Activated T-cell treated with anti-CD3 and anti-CD28 coated beads, Interleukin-2, amount 50 U/mL, for 72 hours (primary cell): ENCODE measurements at places on chromosomes 5 and 9. TPM values are rescaled to one million over a fixed set of nuclear protein-coding genes. Genes with fewer than 3 reads are reported as not detected.

The SHC3 gene
- total RNA-seq = not detected

The LTC4S gene
- 1.5 TPM for total RNA-seq

The TRIM7 gene
- 2.9 TPM for total RNA-seq

The CA9 gene
- total RNA-seq = 1.6 TPM

The TEX48 gene
- 1.7 TPM for total RNA-seq

The PCDHB10 gene
- total RNA-seq = not detected

DNA sequence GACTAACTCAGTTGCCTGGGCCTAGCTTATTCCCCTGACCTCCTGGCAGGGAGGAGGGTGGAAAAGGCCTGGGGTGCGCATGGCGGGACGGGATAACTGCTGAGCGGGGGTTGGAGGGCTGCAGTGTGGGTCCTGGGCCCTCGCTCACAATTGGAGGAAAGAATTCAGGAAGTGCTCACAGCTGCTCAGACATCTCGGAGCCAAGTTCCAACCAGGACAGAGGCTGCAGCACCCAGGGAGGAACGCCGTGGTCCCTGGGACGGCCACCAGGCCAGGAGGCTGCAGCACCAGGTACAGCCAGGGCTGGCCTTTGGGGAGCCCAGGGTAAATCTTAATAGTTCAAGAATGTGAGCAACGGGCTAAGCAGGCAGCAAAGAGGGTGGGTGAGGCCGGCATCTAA is at the start of gene SPAAR:
SPAAR (plus strand) TSS at position 217 of the 400 bp plus-strand sequence. CDS start 974 bp downstream, outside the sequence.
- H3K4me3 ChIP-seq = no peak within 1 kb of the TSS
- H3K4me1 ChIP-seq = peaks cover 38% of the 10 kb centered on the region
- H3K36me3 ChIP-seq = no peaks in the 10 kb centered on the region
- no peak for DNase-seq

- H3K4me3 ChIP-seq = no peak overlapping the region
- no peak overlapping the region for H3K27ac ChIP-seq
- peaks cover 8% of the 10 kb centered on the region for H3K4me1 ChIP-seq
- H3K27me3 ChIP-seq = peaks cover 13% of the 10 kb centered on the region
Measured at GRCh38 chr5:178668579-178668978, 41.7 kb upstream of the CLK4 start.

GRCh38 chr9:91418215-91418610 is 5.4 kb downstream of the NFIL3 start:
- H3K4me1 ChIP-seq = peaks cover 73% of the 10 kb centered on the region
- H3K36me3 ChIP-seq = peaks cover 37% of the 10 kb centered on the region
- H3K27me3 ChIP-seq = no peaks in the 10 kb centered on the region
- H3K27ac ChIP-seq = peak overlapping the region; percentile 99
- peak overlapping the region; percentile 98 for H3K4me3 ChIP-seq

- peak overlapping the region; percentile 34 for H3K4me3 ChIP-seq
- H3K36me3 ChIP-seq = no peaks in the 10 kb centered on the region
- peaks cover 38% of the 10 kb centered on the region for H3K27me3 ChIP-seq
- peak; percentile 19 for DNase-seq
- H3K4me1 ChIP-seq = peaks cover 11% of the 10 kb centered on the region
- H3K27ac ChIP-seq = no peak overlapping the region
Measured at GRCh38 chr9:21381448-21382339, 3.5 kb downstream of the IFNA2 start.

- DNase-seq = peak; percentile 61
- H3K36me3 ChIP-seq = peaks cover 2% of the 10 kb centered on the region
- peak overlapping the region; percentile 90 for H3K27ac ChIP-seq
- H3K4me1 ChIP-seq = peaks cover 58% of the 10 kb centered on the region
- peak overlapping the region; percentile 88 for H3K4me3 ChIP-seq
- no peaks in the 10 kb centered on the region for H3K27me3 ChIP-seq
Measured at GRCh38 chr9:36486933-36487481, 85.7 kb upstream of the MELK start.

GRCh38 chr9:127424676-127424999 is 456 bp downstream of the ZNF79 start:
- peaks cover 58% of the 10 kb centered on the region for H3K4me1 ChIP-seq
- H3K36me3 ChIP-seq = peaks cover 5% of the 10 kb centered on the region
- peak overlapping the region; percentile 98 for H3K4me3 ChIP-seq
- peak overlapping the region; percentile 93 for H3K27ac ChIP-seq
- DNase-seq = peak; percentile 46

- DNase-seq = no peak
- no peak overlapping the region for H3K27ac ChIP-seq
- H3K27me3 ChIP-seq = no peaks in the 10 kb centered on the region
- no peaks in the 10 kb centered on the region for H3K36me3 ChIP-seq
- no peaks in the 10 kb centered on the region for H3K4me1 ChIP-seq
- no peak overlapping the region for H3K4me3 ChIP-seq
Measured at GRCh38 chr9:10235376-10235775, 377.4 kb downstream of the PTPRD start.

GRCh38 chr9:122780026-122780425 is 8.7 kb upstream of the OR5C1 start:
- H3K27ac ChIP-seq = no peak overlapping the region
- no peaks in the 10 kb centered on the region for H3K4me1 ChIP-seq
- no peaks in the 10 kb centered on the region for H3K36me3 ChIP-seq
- no peak overlapping the region for H3K4me3 ChIP-seq
- no peak for DNase-seq

GRCh38 chr9:87406543-87407166 is 91.0 kb upstream of the DAPK1 start:
- DNase-seq = no peak
- no peak overlapping the region for H3K4me3 ChIP-seq
- H3K4me1 ChIP-seq = no peaks in the 10 kb centered on the region
- H3K27ac ChIP-seq = no peak overlapping the region

DNA sequence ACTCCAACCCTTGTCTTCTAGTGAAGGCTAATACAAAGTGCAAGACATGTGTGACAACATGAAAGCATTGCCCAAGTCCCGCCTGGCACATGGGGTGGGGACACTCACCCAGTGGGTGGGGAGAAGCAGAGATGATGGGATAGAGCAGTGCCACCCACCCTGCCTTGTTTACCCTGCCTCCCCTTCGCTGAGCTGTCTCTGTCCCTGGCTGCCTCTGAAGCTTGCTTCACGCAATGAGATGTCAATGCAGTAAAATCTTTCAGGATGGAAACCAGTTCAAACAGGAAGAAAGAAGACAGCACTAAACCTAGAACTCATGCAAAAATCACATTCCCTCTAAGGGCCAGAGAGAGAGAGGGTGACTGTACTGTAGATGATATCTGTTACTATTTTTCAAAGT is 148.0 kb downstream of the INSYN2B start:
- no peaks in the 10 kb centered on the region for H3K27me3 ChIP-seq
- H3K4me3 ChIP-seq = no peak overlapping the region
- peak overlapping the region; percentile 67 for H3K27ac ChIP-seq
- DNase-seq = no peak

DNA sequence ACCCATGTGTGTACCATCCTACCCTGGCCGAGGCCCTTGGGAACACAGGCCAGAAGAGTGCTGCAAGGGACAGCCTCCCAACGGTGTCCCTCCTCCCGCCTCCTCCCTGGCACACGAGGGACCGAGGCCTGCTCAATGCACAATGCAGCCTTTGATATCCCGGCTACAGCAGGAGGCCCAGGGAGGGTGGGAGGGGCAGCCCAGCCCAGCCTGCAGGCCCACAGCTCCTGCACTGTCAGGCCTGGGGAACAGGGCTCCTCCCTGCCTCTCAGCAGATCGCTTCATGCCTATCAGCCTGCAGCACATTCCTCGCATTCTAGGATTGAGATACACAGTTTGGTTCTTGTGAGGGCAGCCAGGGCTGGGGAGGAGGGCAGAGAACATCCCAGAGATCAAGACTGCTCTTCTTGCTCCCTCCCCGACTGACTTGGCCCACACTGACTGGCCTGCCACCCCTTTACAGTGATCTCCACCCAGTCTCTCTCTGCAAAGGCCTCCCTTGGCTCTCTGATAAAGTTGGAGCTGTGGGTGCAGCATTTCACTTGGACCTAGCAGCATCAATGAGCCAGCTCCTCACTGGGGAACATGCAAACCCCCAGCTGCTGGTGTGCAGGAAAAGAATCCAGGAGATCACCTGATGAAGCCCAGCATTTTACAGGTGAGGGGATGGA is at the start of gene SH3TC2:
SH3TC2 (minus strand) TSS at position 46 of the 671 bp plus-strand sequence; CDS start at position 6, 40 bp downstream.
- H3K36me3 ChIP-seq = no peaks in the 10 kb centered on the region
- H3K4me1 ChIP-seq = no peaks in the 10 kb centered on the region
- no peak for DNase-seq
- H3K4me3 ChIP-seq = no peak within 1 kb of the TSS
- no peak within 1 kb of the TSS for H3K27ac ChIP-seq

DNA sequence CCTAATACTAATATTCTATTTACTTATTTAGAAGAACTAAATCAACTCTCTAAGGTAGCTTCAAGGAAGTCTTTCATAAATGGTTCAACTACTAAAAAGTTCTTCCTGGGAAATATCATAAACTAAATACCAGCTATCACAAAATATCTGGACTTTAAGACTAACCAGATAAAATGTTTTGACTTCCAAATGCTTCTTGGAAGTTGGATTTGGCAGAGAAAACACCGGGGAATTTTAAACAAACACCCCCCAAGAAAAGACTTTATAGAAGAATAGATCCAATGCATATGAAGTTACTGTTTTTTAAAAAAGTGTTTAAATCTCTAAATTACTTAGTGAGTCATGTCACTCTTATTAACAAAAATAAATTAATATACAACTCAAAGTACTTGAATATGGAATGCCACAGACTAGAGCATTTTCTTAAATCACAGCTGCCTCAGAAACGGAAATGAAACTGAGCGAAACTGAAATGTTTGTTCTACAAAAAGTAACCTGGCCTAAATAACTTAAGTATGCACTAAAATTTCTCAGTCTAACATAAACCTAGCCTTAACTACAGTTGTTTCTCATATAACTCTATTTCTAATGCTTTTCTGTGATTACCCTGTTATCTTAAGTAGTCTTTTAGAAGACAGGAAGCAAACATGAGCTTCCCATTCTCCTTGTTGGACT is 6.8 kb downstream of the ABCA1 start:
- DNase-seq = no peak
- H3K27me3 ChIP-seq = peaks cover 12% of the 10 kb centered on the region
- H3K36me3 ChIP-seq = peaks cover 1% of the 10 kb centered on the region
- no peak overlapping the region for H3K4me3 ChIP-seq

DNA sequence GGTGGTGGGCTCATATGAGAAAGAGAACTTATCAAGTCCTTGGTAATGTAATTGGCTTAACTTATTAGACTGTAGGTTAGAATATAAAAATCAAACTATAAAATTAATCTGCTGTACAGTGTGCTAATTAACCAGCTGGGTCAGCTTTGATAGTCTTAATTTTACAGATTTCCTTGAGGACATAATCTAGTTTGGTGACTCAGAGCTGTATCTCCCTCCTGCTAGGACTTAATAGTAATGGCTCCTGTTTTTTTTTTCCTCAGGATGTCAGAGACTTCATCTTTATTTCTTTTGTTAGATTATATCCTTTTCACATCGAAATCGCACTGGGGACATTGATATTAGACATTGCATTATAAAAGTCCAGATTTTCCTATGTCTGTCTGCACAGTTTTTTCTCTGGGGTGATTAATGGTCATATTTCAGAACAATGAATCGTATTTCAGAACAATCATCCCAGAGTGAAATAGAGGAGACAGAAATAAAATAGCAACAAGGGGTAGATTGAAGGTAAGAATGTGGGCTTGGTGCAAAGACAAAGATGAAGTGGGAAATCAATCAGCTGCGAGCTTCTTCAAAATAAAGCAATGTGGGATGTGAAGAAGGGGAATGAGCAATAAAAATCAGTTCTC is 346.4 kb upstream of the RIOK2 start:
- no peak overlapping the region for H3K4me3 ChIP-seq
- no peaks in the 10 kb centered on the region for H3K36me3 ChIP-seq
- no peaks in the 10 kb centered on the region for H3K27me3 ChIP-seq
- H3K4me1 ChIP-seq = no peaks in the 10 kb centered on the region
- DNase-seq = no peak

GRCh38 chr5:134526483-134527155 is 1.1 kb downstream of the JADE2 start:
- peak; percentile 81 for DNase-seq
- no peak overlapping the region for H3K27ac ChIP-seq
- H3K36me3 ChIP-seq = peaks cover 5% of the 10 kb centered on the region
- H3K27me3 ChIP-seq = peaks cover 9% of the 10 kb centered on the region

GRCh38 chr9:78300209-78300608 is 3.3 kb downstream of the PSAT1 start:
- no peaks in the 10 kb centered on the region for H3K27me3 ChIP-seq
- H3K4me1 ChIP-seq = peaks cover 44% of the 10 kb centered on the region
- no peak for DNase-seq
- no peak overlapping the region for H3K27ac ChIP-seq

DNA sequence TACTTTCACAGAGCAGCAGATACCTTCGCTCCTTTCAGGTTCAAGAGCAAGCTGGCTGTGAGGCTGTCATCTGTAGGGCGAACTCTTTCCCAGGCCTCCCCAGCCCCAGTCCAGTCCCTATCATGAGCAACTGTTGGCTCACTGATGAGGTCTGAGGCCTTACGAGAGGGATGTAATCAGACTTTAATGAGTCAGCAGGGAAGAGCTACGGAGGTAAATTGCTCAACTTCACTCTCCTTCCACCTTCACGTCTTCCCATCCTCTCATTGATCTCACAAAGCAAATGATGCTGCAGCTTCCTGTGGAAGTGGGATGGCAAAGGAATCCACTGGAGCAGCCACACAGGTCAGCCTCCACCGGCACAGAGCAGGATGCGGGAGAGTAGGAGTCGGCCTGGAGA is 130.7 kb upstream of the TBCA start:
- peaks cover 4% of the 10 kb centered on the region for H3K27me3 ChIP-seq
- no peaks in the 10 kb centered on the region for H3K36me3 ChIP-seq
- no peak for DNase-seq
- no peaks in the 10 kb centered on the region for H3K4me1 ChIP-seq
- no peak overlapping the region for H3K4me3 ChIP-seq

DNA sequence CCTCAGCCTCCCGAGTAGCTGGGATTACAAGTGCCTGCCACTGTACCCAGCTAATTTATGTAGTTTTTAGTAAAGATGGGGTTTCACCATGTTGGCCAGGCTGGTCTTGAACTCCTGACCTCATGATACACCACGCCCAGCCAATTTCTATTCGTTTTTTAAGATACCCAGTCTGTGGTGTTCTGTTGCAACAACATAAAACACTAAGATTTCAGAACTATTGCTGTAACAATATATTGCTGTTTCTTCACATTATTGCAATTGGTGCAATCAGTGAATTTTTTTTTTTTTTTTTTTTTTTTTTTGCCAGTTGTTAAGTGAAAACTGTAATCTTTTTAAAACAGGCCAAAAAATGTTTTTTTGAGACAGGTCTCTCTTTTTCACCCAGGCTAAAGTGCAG is 9.9 kb downstream of the SRP19 start:
- no peak overlapping the region for H3K27ac ChIP-seq
- peaks cover 55% of the 10 kb centered on the region for H3K4me1 ChIP-seq
- no peak overlapping the region for H3K4me3 ChIP-seq
- no peak for DNase-seq
- no peaks in the 10 kb centered on the region for H3K27me3 ChIP-seq

GRCh38 chr5:102895234-102895633 is 140.1 kb downstream of the PAM start:
- H3K27ac ChIP-seq = no peak overlapping the region
- H3K27me3 ChIP-seq = no peaks in the 10 kb centered on the region
- H3K36me3 ChIP-seq = no peaks in the 10 kb centered on the region
- no peaks in the 10 kb centered on the region for H3K4me1 ChIP-seq
- no peak for DNase-seq
- no peak overlapping the region for H3K4me3 ChIP-seq
